NCI-H82 (cell line): ENCODE measurements at places on chromosomes 2 and 18.

DNA sequence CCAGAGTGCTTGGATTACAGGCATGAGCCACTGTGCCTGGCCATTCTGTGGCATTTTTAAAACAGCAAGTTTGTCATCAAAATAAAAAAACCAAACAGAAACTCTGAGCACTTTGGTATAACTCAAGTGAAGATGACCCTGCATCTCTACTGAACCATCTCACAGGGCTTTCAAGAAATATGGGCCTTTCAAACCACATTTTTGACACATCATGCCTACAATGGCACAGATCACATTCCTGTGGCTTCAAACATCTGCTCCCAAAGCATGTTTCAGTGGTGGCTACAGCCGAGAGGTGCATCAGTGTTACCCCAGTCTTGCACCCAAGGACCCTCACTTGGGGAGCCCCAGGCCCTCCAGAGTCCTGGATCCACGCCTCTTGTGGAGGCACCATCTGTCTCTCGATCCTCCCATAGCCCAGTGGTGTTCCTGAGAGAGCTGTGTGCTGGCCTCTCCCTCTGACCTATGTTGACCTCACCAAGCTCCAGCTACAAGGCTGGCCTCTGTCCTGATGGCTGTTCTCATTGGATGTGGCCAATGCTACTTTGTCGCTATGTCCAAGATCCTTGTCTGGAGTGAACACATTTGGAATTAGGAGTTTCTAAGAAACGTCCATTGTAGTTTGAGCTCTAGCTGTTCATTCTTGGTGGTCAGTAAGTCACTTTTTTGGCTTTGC lies 55.2 kb upstream of the RALBP1 start:
- DNase-seq: no peak

- no peak for DNase-seq
Measured at GRCh38 chr2:239082425-239082824, 234.5 kb downstream of the TWIST2 start.

- DNase-seq: no peak
Measured at GRCh38 chr2:206031162-206031784, 54.7 kb downstream of the INO80D start.

- DNase-seq: no peak
Measured at GRCh38 chr2:71950256-71951082, 197.2 kb downstream of the CYP26B1 start.
